ENCODE measurements at places on chromosomes 11 and 22.

GRCh38 chr11:131978351-131978750 is 607.9 kb downstream of the NTM start:
- DNase-seq = no peak

DNA sequence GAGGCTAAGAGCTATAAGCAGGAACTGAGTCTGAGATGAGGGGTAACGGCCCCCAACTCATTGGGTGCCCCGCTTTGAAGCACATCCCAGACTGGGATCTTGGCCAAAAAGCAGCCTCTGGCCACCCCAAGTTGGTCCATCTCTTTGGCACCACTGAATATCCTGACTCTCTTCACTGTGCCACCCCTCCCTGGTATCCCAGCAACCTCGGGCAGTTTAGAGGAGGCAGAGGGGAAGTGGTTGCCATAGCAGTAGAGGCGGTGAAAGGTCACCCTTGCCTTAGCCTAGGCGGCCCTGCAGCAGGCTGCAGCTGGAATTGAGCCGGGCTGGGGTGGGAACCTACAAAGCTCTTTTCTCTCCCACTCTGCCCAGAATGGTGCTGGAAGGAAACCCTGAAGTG is 1.1 kb downstream of the PELI3 start:
- DNase-seq = no peak

- DNase-seq = no peak
These were observed 10.4 kb upstream of the SUN2 start for GRCh38 chr22:38766076-38766777.

DNA sequence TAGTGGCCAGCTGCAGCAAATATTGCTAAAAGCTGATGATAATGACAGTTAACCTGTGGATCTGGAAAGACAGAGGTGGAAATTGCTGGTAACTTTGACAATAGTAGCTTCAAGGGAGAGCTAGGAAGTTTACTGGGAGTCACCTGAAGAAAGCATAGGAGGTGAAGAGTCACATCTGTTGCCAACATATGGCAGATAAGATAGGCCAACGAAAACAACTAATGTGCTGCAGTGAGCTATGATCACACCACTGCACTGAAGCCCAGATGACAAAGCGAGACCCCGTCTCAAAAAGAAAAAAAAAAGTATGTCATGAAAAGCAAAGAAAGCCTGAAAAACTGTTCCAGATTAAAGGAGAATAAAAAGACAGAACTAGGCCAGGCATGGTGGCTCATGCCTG is 4.3 kb upstream of the PRDM10 start:
- no peak for DNase-seq

- DNase-seq = no peak
These were observed 74.7 kb downstream of the SC5D start for GRCh38 chr11:121367001-121367843.

- DNase-seq = no peak
These were observed 4.6 kb downstream of the FGF4 start for GRCh38 chr11:69770540-69770939.

DNA sequence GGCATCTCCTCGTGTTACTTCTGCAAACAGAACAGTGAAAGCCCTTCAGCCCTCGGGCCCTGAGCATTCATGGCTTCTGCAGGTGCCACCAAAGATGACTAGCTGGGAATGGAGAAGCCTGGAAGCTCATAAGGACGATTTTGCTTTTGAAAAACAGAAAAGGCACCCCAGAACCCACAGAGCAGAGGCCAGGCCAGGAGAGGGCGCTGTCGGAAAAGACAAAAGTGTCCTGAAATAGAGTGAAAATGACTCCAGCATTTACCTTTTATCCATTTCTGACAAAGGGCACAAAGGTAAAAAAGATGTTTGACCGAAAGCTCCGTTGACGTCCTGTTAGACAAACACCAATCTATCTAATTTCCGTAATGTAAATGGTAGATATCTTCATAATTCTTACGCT is 37.6 kb downstream of the ZNF195 start:
- DNase-seq = no peak

DNA sequence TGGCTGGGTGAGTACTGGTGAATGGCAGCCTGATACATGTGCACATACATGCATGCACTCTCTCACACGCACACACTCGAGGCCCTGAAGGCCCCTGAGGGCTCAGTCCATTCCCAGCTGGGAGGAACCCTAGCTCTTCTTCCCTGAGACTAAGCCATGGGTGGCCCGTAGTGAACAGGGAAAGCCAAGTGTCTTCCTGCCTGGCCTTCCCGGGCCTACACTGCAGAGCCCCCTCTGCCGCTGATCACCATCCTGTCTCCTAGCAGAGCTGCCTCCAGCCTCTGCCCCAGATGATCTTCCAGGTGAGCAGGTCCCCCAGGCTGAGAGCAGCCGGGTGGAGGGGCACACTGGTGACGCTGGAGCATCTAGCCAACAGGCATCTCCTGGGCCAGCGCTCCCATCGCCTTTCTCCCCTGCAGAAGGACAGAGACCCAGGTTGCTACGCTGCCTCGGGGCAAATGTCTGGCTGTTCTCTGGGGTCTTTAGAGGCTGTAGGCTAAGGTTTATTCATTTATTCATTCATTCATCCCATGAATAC is 57.3 kb downstream of the CD82 start:
- DNase-seq = no peak

- DNase-seq = no peak
These were observed 26.1 kb upstream of the EED start for GRCh38 chr11:86218125-86219084.

DNA sequence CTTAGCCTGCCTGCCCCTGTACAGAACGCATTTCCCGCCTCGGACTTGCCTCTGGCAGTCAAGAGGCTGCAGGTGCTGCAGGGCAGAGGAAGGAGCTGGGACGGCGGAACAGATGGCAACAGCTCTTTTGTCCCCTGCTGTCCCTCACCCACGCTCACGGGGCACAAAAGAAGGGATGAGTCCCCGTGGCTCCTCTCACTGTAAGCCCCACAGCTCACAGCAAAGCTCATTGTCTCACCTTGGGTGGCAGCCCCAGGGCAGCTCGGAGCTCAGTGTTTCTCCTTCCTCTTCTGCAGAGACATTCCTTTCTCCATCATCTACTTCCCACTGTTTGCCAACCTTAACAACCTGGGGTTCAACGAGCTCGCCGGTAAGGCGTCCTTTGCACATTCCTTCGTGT is 24.3 kb downstream of the SLC25A18 start:
- no peak for DNase-seq

DNA sequence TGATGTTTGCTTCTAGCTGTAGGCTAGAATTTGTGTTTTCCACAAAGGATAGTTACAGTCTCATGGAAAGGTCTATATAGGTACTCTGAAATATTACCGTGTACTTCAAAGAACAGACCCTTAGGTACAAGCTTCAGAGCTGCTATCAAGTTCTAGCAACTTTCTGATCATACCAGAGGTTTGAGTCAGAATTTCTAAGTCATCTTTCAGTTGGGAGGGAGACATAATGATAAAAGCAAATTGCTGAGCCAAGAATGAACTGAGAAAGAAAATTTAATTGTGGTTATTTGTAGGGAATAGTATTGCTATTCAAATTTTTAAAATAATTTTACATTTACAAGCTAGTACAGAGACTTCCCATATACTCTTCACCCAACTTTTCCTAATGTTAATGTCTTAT is 19.9 kb upstream of the ME3 start:
- no peak for DNase-seq

GRCh38 chr22:22396741-22397291 is 111.7 kb downstream of the ZNF280B start:
- no peak for DNase-seq
